ENCODE measurements at places on chromosomes 4 and X.

GRCh38 chr4:107304699-107305286 lies 268.7 kb upstream of the DKK2 start:
- DNase-seq = no peak

- DNase-seq = peak; percentile 32
These were observed 28.1 kb upstream of the MAN2B2 start for GRCh38 chr4:6546681-6547447.

DNA sequence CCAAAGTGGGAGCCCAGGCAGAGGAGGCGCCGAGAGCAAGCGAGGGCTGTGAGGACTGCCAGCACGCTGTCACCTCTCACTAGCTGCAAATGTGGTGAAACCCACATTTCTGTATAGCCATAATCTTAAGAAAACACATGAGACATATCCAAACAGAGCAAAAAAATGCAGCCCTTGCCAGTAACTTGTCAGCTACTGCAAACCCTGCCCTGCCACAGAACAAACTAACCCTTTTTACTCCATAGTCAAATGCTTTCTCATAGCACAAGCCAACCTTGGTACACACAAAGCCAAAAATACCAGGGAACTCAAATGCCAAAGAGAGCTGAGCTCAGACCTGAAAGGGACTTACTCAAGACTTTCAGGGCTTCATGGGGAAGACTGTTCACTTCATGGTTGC lies 14.9 kb upstream of the NXF3 start:
- no peak for DNase-seq

GRCh38 chrX:128698573-128699181 lies 646.5 kb upstream of the ACTRT1 start:
- DNase-seq = no peak

GRCh38 chr4:150782311-150782710 lies 200.4 kb downstream of the MAB21L2 start:
- DNase-seq = no peak

DNA sequence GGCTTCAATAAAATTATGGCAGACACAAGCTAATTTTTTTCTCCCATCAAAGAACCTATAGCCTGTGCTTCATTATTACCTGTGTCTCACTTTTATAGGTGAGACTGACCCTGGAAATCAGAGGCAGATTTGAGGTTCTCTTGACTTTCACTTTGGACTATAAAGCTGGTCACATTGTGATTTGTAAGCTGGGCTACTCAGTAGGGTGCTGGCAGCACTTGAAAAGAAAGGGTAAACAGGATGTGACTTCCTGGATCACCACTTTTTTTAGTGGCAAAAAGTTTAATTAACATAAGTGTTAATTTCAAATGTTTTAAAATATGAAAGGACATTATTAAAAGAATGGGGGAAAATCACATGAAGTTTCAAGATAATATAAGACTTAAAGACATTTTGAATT lies 50.6 kb upstream of the GATB start:
- DNase-seq = no peak

DNA sequence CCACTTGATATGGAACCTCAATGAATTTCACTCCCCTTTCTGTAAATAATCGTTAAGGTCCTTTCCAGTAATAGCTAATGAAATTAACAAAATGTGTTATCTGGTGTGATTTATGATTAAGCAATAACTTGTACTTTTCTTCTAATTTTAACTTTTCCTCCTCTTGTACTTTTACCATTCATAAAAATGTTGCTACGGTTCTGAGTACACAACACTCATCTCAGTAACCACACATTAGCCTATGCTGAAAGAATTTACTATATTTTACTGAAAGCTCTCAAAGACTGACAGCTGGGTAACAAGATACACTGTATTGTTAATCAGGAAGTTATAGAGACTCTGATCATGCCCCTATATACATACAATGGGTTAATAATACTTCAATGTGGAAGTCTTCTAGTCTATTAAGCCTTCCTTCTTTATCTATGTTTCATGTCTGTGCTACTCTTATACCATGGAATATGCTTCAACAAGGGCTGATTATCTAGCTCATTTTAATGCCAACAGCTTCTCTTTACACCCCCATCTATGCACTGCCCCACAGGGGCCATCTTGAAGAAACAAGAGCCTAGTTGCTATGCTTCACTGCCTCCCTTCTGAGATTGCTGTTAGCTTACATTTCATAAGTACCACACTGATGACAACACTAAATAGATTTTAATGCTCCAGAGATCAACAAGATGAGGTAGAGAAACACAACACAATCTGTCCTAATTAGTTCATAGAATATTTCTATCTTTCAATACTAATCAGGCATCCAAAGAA lies 39.1 kb downstream of the LAMP2 start:
- DNase-seq = no peak

- DNase-seq = no peak
These were observed 116.6 kb upstream of the FAT1 start for GRCh38 chr4:186840222-186840701.

DNA sequence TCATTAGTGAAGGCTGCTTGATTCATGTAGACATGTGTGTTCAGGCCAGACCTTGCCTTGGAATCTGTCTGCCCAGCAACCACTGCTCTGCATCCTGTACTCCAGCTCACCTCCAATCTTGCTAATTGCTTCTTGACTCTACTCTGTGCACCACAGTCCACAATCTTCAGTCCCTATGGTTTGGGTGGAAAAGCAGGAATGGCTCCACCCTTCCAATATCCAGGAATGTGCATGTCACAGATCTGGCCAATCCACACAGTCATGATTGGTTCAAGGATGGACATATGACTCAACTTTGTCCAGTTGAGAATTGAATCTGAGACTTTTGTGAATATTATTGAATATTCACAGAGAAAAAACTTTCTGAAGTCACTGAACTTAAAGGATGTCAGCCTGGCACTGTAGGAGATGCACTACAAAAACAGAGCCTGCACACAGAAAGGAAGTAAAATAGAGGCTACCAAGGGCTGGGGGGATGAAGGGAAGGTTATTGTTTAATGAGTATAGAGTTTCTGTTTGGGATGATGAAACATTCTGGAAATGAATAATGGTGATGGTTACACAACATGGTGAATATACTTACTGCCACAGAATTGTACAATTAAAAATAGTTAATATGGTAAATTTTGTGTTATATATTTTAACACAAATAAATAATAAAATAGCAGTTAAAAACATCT lies 161.3 kb upstream of the USP38 start:
- DNase-seq = no peak

GRCh38 chrX:96449191-96449590 lies 235.5 kb upstream of the DIAPH2 start:
- no peak for DNase-seq
